ENCODE measurements at places on chromosomes 4 and X. TPM values are rescaled to one million over a fixed set of nuclear protein-coding genes. Genes with fewer than 3 reads are reported as not detected.
A peak's percentile ranks its signal among the peaks of the same experiment; 100 is the strongest.

GRCh38 chr4:108006361-108006760 lies 16.7 kb downstream of the HADH start:
- peak; percentile 20 for DNase-seq

DNA sequence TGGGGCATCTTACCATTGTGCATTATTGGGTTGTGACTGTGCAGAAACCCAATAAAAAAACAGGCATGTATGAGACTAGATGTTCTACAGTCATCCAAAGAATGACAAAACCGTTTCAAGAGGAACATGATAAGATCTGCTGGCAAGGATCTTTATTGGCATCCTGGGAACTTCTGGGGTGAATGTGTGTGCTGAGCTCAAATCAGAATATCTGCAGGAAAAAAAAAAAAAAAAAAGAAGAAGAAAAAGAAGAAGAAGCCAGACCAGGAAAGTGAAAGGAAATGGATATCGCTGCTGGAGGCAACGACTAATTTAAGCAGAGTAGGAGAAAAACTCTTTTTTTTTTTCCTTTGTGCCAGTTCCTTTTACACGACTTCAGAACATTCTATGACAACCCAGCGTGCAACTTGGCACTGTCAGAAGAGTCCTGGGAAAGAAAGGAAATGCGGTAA lies 484.2 kb upstream of the BOD1L1 start:
- DNase-seq, result peak; percentile 71

DNA sequence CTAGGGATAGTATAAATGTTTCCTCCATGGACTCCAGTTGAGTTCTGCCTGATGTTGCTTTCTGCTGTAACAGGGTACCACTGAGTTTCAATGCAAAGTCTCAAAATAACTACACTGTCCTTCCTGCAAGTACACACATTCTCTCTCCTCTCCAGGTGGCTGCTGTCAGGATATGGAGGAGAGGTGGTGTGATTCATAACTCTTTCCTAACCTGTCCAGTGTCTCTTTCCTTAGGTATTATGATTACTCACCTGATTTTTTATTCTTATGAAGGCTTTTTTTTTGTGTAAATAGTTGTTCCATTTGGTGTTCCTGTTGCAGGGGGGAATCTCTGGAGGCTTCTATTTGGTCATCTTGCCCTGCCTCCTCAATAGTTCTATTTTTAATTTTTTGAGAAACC lies 39.8 kb upstream of the POF1B start:
- DNase-seq, result no peak

- DNase-seq, result peak; percentile 49
Observed at GRCh38 chr4:8269535-8270417, at the start of gene HTRA3. Gene HTRA3 (plus strand): TSS chr4:8269754. CDS start chr4:8269969, 215 bp downstream.

The MSANTD1 gene
- total RNA-seq, result 0.50 TPM

- no peak for DNase-seq
Observed at GRCh38 chr4:33724685-33725084, 2519.6 kb downstream of the ARAP2 start.

- DNase-seq, result peak; percentile 71
Observed at GRCh38 chr4:158253350-158253980, 43.2 kb downstream of the TMEM144 start.

The MAGEB1 gene
- total RNA-seq, result not detected

DNA sequence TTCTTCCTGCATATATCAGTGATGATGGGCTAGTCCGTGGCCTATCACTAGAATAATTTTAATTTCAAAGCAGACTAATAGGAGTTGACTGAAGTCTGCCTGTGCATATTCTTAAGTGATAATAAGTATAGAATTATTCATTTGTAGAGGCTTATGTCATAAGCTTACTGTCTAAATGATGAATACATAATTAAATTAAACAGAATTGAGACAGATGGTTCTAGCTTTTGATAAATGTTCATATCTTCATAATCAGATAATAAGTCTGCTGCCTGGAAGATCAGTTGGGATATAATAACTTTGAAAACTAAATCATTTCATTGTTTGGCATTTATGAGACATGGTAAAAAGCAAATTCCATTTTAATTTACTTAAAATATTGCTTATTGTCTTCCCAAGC lies 1175.6 kb downstream of the TECRL start:
- no peak for DNase-seq

DNA sequence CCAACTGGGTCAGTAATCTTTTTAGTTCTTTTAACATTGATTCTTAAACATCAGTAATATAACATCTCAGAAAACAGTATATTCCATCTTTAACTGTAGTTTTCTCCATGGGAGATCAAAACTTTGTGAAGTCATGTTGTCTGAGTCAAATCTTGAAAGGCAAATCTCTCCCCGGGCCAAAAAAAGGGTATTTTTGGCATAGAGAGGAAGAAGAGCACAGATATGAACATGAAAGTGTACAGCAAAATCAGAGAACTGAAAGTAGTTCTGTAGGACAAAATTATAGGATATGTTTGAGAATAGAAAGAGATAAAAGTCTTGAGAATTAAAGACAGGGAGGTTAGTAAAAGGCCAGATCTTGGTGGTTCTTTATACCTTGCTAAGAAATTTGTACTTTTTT lies 176.4 kb upstream of the GYPA start:
- DNase-seq, result no peak

DNA sequence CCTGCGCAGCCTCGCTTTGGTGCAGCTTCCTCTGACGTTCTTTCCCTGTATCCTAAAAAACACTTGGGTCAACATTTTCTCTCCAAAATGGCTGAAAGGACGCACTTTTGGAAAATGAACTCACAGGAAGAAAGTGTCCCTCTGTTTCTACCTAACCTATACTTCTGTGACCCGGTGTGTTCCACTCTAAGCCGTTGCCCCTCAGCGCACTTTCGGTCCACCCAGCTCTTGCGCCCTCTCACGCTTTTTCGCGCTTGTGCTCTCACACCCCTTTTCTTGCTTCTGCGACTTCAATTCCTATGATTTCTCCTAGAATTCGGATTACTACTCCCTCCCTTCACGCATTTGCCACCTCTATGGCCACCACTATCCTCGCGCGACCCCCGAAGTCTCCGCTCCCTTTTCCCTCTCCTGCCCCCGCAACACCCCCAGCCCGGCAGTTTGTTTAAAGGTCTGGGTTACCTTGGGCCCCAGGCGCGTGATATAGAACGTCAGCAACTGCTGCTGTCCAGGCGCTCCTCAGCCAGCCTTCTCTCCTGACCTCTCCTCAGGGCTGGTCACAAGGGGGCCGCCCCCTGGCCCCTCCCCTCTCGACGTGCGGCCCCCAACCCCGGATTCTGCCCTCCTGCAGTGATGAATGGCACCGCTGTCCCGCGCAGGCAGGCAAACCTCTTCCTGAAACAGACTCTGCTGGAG lies at the start of gene USP51:
Gene USP51, minus strand, starts transcription at position 535 of the 696 bp plus-strand sequence. CDS start 909 bp downstream, outside the sequence.
- peak; percentile 20 for DNase-seq

The CXCL5 gene
- total RNA-seq, result 0.77 TPM

The CWH43 gene
- not detected for total RNA-seq

GRCh38 chr4:73729534-73730165 lies 10.7 kb upstream of the CXCL8 start:
- DNase-seq, result peak; percentile 69

DNA sequence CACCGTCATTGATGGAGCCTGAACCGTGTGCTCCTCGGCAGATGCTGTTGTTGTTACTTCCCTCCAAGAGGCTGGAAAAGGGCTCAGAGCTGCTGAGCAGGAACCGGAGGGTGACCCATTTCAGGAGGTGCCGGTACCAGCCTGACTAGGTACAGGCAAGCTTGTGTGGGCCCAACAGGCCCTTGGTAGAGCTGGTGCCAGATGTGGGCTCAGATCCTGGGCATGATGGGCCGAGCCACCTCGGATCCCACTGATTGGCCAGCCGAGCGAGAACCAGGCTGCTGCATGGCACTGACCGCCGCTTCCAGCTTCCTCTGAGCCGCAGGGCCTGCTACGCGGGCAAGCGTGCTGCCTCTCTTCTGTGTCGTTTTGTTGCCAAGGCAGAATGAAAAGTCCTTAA lies 33.7 kb downstream of the NOP14 start:
- DNase-seq, result no peak

GRCh38 chr4:58957711-58958110 lies 1847.5 kb upstream of the IGFBP7 start:
- no peak for DNase-seq

The NUDT11 gene
- total RNA-seq, result 7.1 TPM

GRCh38 chrX:2409796-2410195 lies 91.0 kb downstream of the DHRSX start:
- no peak for DNase-seq

GRCh38 chrX:9352694-9353411 lies 112.0 kb upstream of the TBL1X start:
- peak; percentile 80 for DNase-seq

The PRDX4 gene
- 189 TPM for total RNA-seq

DNA sequence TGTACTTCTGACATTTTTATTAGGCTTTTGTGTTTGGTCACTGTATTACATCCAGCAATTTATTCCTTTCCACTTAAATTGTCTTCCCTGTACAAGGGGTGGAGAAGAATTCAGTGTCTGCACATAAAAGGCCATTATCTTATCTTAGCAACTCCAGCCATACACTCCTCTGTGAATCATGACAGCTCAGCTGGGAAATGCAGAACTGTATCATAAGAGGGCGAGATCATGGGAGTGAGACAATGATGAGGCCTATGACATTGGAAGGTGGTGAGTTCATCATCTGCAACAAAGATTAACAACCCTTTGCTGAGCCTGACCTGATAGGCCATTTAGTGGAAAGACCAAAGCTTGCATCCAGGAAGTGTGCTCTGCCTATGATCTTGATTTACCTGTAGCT lies 33.3 kb downstream of the SLIT2 start:
- DNase-seq, result peak; percentile 72

The SNCA gene
- total RNA-seq, result 6.8 TPM

- no peak for DNase-seq
Observed at GRCh38 chr4:186009976-186010375, 59.0 kb upstream of the TLR3 start.
